Peyer's patch (tissue), 4 donors: ENCODE measurements at places on chromosomes 3 and 15.

- DNase-seq: no peak
These were observed 368.3 kb upstream of the DCBLD2 start for GRCh38 chr3:99269606-99270351.

- peak; percentile 84 for DNase-seq
These were observed at the start of gene AMOTL2 for GRCh38 chr3:134374105-134374790. Gene AMOTL2, minus strand, starts transcription at chr3:134374447. Its CDS starts 3,014 bp downstream, at chr3:134371433.

DNA sequence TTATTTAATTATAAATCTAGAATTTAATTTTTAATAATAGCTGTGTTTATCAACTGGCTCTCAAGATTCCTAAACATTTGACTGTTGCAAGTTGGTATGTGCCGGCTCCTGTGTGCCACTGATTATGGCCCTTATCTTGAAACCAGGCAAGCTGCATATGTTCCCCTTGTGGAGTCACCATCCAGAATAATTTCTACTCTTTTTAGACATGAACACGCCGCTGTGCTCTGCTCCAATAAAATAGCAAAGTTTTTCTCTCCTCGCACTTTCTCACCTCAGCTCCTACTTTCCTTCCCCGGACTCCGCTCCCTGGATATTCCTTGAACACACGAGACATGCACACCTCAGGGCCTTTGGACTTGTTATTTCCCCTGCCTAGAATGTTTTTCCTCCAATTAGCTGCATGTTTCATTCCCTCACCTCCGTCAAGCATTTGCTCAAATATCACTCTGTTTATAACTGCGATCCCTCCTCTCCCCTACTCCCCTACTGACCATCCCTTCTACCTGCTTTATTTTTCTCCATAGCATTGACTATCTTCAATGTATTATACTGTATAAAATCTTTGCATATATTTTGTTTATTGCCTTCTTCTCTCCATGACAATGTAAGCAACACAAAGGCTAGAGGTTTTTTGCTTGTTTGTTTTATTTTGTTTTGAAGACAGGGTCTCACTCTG is 26.1 kb upstream of the ERICH6 start:
- no peak for DNase-seq

DNA sequence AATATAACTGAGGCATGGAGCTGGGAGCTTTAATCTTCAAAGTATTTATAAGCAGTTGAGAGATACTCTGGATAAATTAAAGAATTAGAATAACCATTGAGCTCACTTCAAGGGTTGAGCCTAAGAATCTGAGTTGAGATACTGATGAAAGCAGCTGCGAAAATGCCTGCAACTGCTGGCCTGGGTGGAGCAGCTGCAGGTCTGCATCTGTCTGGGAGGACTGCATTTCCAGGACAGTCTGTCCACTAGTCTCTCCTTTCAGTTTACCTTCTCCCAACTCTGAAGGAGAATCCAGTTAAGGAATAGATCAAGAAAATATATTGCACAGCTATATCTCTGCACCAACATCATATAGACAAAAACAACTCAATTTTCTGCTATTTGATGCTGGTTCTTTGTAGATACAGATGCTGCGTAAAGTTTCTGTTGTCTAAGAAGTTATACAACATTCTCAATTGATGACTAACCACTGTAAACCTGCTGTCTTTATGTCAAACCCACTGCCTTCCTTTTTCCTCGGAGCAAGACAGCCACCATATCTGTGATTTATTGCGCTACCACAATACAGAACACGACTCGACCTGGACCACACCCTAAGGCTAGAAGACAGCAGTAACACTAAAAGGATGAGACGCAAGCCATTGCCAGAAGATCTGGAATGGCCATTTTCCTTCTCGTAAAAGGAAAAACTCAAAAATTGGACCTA is 245.1 kb downstream of the MAGI1 start:
- DNase-seq: no peak

- no peak for DNase-seq
These were observed 40.1 kb downstream of the TRIM42 start for GRCh38 chr3:140717921-140718320.

DNA sequence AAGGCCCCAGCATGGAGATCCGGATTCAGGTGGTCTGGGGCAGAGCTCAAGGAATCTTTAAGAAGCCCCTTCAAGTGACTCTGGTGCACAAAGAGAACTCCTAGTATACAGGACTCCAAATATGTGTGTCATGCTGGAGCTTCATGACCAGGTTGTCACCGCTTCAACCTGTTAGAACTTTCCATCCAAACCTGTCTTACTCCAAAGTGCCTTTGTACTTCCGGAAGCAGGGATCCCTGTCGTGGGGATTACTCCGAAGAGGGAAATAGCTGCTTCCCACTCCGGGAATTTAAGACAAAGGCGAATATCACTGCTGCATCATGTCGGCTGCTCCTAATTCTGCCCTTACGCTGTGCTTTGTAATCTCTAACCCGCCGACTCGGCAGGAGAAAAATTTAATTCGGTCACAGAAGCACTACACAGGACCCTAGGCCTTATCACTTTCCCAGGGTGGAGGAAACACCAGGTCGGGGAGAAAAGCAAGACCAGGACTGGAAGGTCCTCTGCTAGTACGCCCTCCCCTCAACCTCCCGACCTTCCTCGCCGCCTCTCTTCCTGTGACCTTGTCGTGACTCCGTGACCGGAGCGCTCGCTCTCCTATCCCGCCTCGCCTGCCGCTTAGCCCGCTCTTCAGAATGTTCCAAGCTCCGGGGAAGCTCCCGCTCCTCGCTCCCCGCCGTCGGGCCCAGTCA is 730 bp downstream of the HIGD1A start:
- peak; percentile 75 for DNase-seq

- no peak for DNase-seq
These were observed 161.2 kb downstream of the MINAR1 start for GRCh38 chr15:79593119-79593869.

GRCh38 chr3:178255315-178255714 is 280.9 kb upstream of the KCNMB2 start:
- no peak for DNase-seq

DNA sequence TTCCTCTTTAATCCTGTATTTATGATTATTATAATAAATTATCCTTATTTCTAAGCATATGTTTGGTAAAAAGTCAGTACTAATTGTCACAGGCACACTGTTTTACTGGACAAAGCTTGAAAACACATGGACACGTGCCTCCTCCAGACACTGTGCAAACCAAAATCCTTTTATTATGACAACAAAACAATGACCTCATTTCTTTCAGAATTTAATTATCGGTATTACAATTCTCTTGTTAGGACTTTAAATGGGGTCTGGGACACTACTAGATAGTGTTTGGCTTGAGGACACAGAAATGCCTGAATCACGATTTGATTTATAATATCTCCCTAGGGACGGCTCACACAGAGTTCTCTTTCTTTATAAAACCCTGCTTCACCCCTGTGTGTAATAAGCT is 107.3 kb upstream of the IGSF10 start:
- no peak for DNase-seq

DNA sequence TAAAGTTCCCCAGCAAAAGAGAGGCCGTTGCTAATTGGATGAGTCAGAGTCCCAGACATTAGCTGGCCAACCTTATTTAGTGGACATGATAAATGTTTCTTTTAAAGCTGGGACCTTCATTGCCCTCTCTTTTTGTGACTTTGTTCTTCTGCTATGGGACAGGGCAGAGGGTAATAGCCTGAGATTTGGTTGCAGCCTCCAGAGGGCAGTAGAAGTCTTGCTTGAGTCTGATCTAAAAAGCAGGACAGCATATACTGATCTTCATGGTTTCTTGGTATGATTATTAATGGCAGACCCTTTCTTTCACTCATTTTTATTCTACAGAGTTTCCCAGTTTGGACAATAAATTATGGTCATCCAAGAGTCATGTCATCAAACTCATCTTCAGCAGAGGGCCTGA is 25.1 kb upstream of the ZKSCAN7 start:
- DNase-seq: no peak

GRCh38 chr15:100172356-100173024 is 169.3 kb downstream of the ADAMTS17 start:
- peak; percentile 41 for DNase-seq

DNA sequence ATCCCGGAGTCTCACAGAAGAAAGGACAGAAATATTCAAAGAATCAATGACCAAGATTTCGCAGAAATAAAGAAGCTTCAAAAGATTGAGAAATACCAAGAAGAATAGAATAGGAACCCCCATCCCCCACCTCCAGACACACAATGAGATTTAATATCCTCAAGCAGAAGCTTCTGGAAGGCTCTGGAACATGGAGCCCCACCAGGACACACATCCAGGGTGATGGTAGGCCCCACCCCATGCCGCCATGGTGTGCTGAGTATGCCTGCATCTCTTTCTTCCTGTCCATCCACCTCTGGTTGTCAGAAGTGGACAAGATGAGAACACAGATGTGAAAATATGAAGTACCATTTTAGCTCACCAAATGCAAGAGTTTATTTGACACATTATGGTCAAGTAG is 19.3 kb downstream of the PRR23E start:
- no peak for DNase-seq

DNA sequence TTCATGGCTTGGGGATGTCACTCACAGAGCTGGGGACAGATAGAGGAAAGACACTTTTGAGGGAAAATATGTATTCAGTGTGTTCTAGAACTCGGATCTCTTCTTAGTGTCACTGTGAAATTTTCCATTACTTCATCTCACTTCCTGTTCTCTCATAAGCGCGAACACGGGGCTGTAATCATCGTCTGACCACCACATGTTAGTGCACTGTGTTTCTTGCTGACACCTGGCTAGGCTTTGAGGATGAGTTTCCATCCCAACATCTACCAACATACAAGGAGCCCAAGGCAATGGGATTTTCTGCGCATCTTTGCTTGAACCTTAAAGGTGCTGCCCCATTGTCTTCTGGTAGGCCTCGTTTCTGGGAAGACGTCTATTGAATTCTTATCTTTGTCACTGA is 84.0 kb downstream of the LIPC start:
- no peak for DNase-seq

- no peak for DNase-seq
These were observed 522.6 kb upstream of the SEMA6D start for GRCh38 chr15:47194718-47195117.

- DNase-seq: no peak
These were observed 38.6 kb upstream of the HACD2 start for GRCh38 chr3:123623346-123623880.

GRCh38 chr15:76572983-76573314 is 236.4 kb downstream of the ISL2 start:
- no peak for DNase-seq

- no peak for DNase-seq
These were observed 211.9 kb upstream of the GOLGA6L4 start for GRCh38 chr15:84023636-84024035.

DNA sequence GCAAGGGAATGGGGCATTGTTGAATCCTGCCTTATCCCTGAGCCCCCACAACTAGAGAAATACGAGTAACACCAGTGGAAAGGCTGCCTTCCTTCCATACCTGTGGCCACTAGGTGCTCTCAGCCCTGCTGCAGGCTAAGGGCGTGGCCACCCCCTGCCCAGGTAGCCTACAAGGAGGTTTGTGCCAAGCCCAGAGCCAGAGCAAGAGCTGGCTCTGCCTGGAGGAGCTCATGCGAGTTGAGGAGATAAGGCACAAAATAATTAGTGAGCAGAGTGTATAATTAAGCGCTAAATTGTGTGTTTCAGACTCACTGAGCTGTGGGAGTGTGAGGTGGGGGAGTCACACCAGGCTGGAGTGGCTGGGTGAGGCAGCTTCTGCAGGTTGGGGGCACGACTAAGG is 49.2 kb downstream of the TPRA1 start:
- DNase-seq: no peak

DNA sequence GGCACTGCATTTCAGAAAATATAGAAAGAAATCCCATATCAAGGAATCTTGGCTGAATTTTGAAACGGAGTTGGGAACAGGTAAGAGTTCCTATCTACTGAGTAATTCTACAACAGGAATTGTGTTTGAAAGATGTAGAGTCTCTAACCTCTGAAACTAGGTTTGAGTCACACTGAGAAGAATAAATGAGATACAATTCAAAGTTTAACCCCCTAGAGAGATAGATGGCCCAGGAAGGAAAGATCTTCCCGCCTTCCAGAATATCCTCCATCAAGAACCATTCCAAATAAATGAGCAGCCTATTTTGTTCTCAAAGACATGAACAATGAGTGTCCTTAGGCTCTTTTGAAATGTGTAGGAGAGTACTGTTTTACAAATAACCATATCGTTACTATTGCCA is 2.9 kb upstream of the ANP32A start:
- DNase-seq: no peak

DNA sequence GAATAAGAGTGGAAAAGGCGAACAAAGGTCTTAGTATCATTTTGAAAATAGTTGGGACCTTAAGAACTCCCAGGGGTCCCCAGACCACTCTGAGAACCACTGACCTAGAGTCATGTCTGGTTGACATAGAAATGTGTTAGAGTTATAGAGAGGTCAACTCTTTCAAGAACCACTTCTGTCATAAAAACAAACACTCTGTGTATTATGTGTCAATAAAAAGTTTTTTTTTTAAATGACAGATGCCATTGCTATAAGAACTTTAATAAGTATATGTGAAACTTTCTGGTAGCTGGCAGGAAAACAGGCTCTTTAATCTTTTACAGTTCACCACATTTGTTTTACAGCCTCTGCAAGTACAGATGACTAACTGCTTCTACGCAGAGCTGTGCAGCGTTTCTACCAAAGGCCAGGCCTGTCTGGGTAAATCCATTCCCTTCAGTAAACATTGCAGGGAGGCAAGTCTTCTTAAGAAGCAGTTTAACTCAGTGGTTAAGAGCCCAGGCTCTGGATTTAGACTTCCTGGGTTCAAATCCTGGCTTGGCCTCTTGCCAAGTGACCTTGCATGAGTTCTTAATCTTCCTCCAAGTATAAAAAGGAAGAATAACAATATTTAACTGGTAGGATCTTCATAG is 56.6 kb downstream of the RFTN1 start:
- DNase-seq: no peak

- no peak for DNase-seq
These were observed 258.3 kb upstream of the ZPLD1 start for GRCh38 chr3:102176333-102177050.

- DNase-seq: no peak
These were observed 63.5 kb upstream of the FSIP1 start for GRCh38 chr15:39846108-39846507.

DNA sequence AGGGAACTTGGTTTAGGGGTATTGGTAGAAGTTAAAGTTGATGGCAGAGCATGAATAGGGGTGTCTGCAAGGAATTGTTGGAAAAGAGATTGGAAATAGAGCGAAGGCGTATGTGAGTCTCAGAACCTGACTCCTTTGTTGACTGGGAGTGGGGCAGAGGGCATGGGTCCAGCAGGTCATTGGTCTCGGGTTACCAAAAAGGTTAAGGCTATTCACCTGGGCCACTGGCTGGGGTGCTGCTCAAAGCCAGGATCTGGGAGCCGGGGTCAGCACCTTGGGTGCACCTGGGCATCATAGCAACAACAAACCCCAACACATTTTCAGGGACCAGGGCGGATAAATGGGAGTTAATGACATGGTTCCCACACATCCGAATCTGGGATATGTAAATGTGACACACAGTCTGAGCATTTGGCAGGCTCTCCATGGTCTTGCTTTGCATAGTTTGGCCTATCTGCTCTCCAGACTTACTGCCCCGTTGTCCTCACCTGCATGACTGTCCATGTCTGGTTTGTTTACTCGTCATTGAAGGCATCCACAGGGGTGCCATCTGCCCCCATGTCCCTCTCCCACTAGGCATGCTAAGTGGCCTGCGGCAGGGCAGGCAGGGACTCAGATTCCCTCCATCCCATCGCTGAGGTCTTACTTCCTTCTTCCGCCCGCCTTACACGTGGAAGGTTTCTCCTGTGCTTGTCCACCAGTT is 10.1 kb downstream of the KLF13 start:
- DNase-seq: no peak
